NCI-H1930 (cell line): ENCODE measurements at places on chromosomes 7 and 10.

DNA sequence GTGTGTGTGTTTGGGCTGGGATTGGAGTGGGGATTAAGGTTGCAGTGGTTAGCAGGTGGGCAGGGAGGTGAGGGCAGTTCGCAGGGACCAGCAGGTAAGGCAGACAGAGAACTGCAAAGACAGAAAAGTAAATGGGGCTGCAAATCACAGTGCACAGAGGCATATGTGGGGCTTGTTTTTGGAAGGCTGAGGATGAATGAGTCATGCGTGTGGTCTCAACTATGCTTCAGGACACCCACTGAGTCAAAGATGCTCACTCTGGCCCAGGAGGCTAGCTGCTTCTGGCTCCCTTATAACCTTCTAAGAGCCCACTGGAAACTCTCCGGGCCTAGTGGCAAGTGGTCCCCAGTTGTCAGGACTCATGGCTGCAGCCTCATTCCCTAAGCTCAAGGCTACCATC lies 118.2 kb downstream of the ZNF248 start:
- DNase-seq: no peak

GRCh38 chr7:36318116-36318515 lies 71.5 kb upstream of the ANLN start:
- no peak for DNase-seq

GRCh38 chr7:151556592-151556991 lies 36.9 kb upstream of the RHEB start:
- DNase-seq: no peak

GRCh38 chr10:24041834-24042233 lies 167.1 kb upstream of the KIAA1217 start:
- no peak for DNase-seq

- DNase-seq: no peak
Observed at GRCh38 chr7:75955331-75955955, 39.0 kb downstream of the TMEM120A start.

DNA sequence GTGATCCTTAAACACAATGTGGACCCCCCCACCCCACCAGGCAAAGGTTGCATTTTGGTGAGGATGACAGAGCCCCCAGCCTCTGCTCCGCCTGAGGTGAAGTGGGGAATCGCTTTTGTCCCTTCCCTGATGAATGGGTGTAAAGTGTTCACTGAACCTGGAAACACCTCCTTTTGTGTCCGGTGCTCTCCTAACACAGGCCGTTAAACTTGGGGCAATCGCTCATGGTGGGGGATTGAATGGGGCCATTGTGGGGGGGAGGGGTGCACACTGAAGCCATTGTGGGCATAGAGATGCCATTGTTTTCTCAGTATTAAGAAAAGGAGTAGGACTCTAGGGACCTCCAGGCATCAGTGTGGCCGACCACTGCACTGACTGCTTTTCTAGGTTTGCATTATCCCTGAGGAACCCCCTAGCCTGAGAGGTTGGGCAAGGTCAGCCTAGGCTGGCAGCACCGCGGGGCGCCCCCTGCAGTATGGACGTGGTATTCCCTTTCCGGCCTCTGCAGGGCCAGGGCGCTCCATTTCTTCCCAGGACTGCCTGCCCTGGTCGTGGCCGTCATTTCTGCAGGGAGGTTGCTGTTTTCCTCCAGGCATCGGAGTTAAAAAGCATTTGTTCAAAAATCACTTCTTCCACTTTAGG lies 158.3 kb downstream of the TCF7L2 start:
- no peak for DNase-seq
